Renal pelvis (tissue), 12 donors: ENCODE measurements at places on chromosomes 13 and 19. TPM values are rescaled to one million over a fixed set of nuclear protein-coding genes. Genes with fewer than 3 reads are reported as not detected.
A peak's percentile ranks its signal among the peaks of the same experiment; 100 is the strongest.

DNA sequence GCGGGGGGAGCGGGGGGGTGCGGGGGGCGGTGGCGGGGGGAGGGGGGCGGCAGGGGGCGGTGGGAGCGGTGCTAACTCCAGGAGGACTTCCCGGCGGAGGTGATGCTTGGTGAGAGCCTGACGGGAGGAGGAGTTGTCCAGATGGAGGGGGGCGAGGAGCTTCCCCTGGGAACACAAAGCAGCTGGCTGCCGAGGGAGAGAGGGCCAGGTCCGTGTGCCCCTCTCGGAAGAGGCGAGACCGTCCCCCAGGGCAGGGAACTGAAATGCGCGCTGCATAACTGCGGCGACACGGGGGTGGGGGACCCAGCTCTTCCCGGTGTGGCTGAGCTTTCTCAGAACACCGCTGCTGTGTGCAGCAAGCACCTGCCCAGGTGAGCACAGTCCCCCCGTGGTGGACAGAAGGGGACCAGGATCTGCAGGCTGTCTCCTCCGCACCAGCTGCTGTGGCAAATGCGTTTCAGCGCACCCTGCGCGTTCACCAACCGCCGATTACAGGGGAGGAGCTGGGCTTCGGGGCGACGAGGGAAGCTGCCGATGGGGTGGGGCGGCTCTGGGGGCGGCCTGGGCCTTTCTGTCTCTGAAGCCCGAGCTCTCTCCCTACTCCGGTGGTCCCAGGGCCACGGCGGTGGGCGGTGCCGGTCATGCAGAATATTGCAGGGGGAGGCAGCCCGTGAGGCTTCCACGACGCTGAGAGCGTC lies 54.7 kb upstream of the F7 start:
- DNase-seq, result no peak

- DNase-seq, result peak; percentile 90
Measured at GRCh38 chr19:18436671-18437490, 1.1 kb downstream of the ISYNA1 start.

DNA sequence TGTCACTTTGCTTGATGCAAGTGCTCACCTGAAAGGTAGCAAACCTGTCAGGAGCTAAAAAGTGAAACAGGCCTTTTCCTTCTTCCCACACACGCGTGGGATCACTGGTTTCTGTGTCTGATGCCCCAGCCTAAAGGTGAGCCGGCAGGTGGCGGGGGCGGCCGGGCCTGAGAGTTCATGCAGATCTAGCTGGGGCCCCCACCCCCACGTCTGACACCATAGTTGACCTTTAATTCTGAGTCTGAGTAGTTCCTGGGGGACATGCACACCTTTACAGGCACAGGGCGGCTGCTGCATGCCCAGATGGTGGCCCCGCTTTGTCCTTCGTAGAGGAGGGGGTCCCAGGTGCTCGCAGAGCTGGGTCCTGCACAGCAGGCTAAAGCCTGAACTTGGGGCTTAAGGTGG lies 345.3 kb downstream of the TEX29 start:
- DNase-seq, result no peak

Gene ZNF414
- 25.4 TPM for polyA plus RNA-seq
